ENCODE measurements at places on chromosomes 16 and 17. TPM values are rescaled to one million over a fixed set of nuclear protein-coding genes. Genes with fewer than 3 reads are reported as not detected.
A peak's percentile ranks its signal among the peaks of the same experiment; 100 is the strongest.

DNA sequence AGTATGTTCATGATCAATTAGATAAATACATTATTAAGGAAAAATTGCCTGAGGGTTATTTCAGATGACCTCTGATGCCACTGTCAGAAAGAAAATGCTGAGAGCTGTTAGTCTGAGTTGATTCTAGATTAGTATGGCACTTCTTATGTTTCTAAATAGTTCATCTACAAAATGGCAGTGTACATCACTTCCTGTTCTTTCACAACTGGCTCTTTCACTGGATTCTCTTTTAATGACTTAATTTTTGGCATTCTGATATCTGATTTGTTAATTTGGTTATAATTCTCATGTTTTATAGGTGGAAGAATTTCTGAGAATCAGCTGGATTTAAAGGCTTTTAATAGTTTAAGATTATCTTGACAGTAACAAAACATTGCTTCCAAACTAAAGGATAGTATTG, 3.3 kb downstream of the TAOK1 start:
- no peak for DNase-seq
- no peaks in the 10 kb centered on the region for H3K27me3 ChIP-seq
- no peak overlapping the region for H3K4me3 ChIP-seq
- no peak overlapping the region for H3K27ac ChIP-seq
- H3K4me1 ChIP-seq, result no peaks in the 10 kb centered on the region

GRCh38 chr17:77556383-77557061, 402.0 kb upstream of the TNRC6C start:
- DNase-seq, result no peak
- H3K4me1 ChIP-seq, result no peaks in the 10 kb centered on the region
- no peaks in the 10 kb centered on the region for H3K27me3 ChIP-seq
- no peaks in the 10 kb centered on the region for H3K36me3 ChIP-seq
- H3K4me3 ChIP-seq, result no peak overlapping the region
- H3K27ac ChIP-seq, result no peak overlapping the region

GRCh38 chr16:29883987-29884386, 15.4 kb downstream of the SEZ6L2 start:
- H3K4me1 ChIP-seq, result no peaks in the 10 kb centered on the region
- no peak overlapping the region for H3K27ac ChIP-seq

GRCh38 chr16:13863075-13863765, 56.7 kb upstream of the ERCC4 start:
- H3K27me3 ChIP-seq, result no peaks in the 10 kb centered on the region
- DNase-seq, result no peak
- peaks cover 12% of the 10 kb centered on the region for H3K4me1 ChIP-seq
- no peak overlapping the region for H3K4me3 ChIP-seq
- no peak overlapping the region for H3K27ac ChIP-seq
- H3K36me3 ChIP-seq, result no peaks in the 10 kb centered on the region

GRCh38 chr16:75868636-75869632, 142.6 kb upstream of the CPHXL start:
- no peak overlapping the region for H3K4me3 ChIP-seq
- no peaks in the 10 kb centered on the region for H3K4me1 ChIP-seq
- no peak for DNase-seq
- no peaks in the 10 kb centered on the region for H3K27me3 ChIP-seq
- H3K27ac ChIP-seq, result no peak overlapping the region
- H3K36me3 ChIP-seq, result no peaks in the 10 kb centered on the region

DNA sequence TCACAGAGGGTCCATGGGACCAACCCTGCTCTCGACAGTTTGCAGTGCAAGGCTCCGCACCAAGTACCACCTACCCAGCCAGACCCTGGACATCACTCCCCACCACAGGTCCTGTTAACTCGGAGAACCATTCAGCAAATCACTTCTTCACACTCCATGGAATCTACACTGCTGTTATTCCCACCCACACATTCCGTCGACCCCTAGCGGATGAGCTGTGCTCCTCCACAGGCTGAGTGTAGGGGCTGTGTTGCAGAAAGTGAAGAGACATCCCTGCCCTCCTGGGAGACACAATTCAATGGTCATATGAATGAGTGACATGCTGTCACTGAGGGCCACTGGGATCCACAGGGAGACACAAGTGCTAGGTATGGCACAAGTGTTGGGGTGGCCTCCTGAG, 27.5 kb downstream of the MPG start:
- no peak overlapping the region for H3K27ac ChIP-seq
- H3K36me3 ChIP-seq, result no peaks in the 10 kb centered on the region
- no peak for DNase-seq
- no peak overlapping the region for H3K4me3 ChIP-seq

GRCh38 chr17:63647936-63648335, 25.7 kb downstream of the MAP3K3 start:
- H3K27ac ChIP-seq, result no peak overlapping the region
- H3K27me3 ChIP-seq, result no peaks in the 10 kb centered on the region
- no peaks in the 10 kb centered on the region for H3K4me1 ChIP-seq
- H3K36me3 ChIP-seq, result no peaks in the 10 kb centered on the region
- no peak for DNase-seq

DNA sequence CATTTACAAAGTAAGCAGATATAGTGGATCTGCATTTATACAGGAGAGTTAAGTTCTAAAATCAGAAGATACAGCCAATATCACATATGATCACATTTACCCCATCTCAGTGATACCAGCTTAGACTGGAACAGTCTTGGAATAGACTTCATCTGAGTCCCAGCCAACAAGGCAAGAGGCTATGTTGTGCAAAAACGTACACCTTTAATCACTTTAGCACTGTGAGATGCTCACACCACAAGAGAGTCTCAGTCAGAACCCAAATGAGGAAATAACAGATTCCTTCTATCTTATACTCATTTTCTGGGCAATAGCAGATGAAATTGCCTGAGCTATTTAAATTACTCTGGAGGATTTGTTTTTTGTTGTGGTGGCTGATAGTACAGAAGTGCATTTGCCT, 145.6 kb downstream of the ANKFN1 start:
- no peaks in the 10 kb centered on the region for H3K36me3 ChIP-seq

DNA sequence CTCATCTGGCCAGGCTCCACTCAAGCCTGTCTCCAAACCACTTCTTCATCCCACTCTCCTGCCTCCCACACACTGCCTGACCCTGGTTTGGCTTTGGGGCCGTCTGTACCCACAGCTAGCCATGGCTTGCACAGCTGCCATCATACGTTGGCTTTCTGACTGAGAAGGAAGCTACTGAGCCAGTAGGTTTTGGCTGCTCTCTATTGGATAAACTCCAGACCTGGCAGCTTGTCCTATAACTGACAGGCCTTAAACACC, 3.9 kb downstream of the MIF4GD start:
- no peak overlapping the region for H3K4me3 ChIP-seq
- no peaks in the 10 kb centered on the region for H3K36me3 ChIP-seq
- no peak overlapping the region for H3K27ac ChIP-seq
- no peaks in the 10 kb centered on the region for H3K27me3 ChIP-seq
- peaks cover 3% of the 10 kb centered on the region for H3K4me1 ChIP-seq

GRCh38 chr16:15618392-15618791, 24.6 kb downstream of the MARF1 start:
- no peak overlapping the region for H3K27ac ChIP-seq
- H3K36me3 ChIP-seq, result peaks cover 88% of the 10 kb centered on the region
- no peaks in the 10 kb centered on the region for H3K27me3 ChIP-seq
- no peaks in the 10 kb centered on the region for H3K4me1 ChIP-seq
- DNase-seq, result no peak

DNA sequence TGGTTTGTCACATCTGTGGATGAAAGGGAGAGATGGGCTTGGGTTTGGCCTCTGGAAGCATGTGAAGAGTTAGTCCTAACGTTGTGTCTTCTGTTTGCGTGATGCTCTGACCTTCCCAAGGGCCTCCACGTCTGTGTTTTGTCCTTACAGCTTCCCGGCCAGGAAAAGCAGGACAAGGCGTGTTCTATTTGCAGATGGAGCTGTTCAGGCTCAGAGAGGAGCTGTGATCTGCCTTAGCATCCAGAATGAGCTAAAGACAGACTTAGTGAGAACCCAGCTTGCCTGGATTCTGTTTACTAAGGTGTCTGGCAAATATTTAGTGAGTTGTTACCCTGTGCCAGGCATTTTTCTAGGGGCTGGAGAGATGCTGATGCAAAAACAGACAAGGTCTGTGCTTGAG, 282.1 kb downstream of the CBLN1 start:
- no peak overlapping the region for H3K27ac ChIP-seq
- no peak overlapping the region for H3K4me3 ChIP-seq
- H3K27me3 ChIP-seq, result no peaks in the 10 kb centered on the region
- H3K4me1 ChIP-seq, result no peaks in the 10 kb centered on the region

- H3K27ac ChIP-seq, result no peak overlapping the region
- no peaks in the 10 kb centered on the region for H3K27me3 ChIP-seq
- no peaks in the 10 kb centered on the region for H3K36me3 ChIP-seq
- H3K4me1 ChIP-seq, result no peaks in the 10 kb centered on the region
- H3K4me3 ChIP-seq, result no peak overlapping the region
Measured at GRCh38 chr17:76995387-76996105, 127.3 kb downstream of the MGAT5B start.

- H3K4me3 ChIP-seq, result peak within 1 kb of the TSS; percentile 19
- no peak for DNase-seq
- H3K27ac ChIP-seq, result no peak within 1 kb of the TSS
- H3K27me3 ChIP-seq, result peaks cover 19% of the 10 kb centered on the region
- no peaks in the 10 kb centered on the region for H3K36me3 ChIP-seq
Measured at GRCh38 chr16:10182222-10183053, at the start of gene GRIN2A. GRIN2A (minus strand) TSS chr16:10182428; CDS start chr16:10180411, 2,017 bp downstream.

DNA sequence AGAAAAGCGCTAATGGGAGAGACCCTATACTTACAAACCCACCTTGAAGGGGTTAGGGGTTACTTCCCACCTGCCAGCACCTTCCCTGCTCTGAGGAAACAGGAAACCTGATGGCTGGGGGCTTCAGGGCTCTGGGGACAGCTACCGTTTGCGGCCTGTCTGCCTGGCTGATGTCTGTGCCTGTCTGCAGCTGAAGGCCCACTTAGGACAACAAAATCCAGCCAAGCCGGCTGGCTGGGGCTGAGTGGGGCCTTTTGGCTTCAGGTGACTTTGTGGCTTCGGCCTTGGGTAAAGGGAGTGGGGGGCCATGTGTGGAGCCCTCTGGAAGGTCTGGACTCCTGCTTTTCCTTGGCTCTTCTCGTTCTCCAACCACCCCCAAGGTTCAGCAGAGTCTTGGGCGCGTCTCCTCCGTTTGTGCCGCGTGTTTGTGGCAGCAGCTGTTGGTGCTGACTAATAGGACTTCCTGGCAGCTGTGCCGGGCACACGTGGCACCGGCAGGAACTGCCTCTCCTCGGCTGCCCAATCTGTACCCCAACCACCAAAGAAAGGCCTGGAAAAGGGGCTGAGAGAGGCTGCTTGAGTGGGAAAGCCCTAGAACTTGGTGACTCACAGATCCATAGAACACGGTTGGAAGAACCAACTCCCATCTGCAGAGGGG, 186.7 kb downstream of the MSI2 start:
- no peak overlapping the region for H3K27ac ChIP-seq
- no peaks in the 10 kb centered on the region for H3K36me3 ChIP-seq
- H3K4me1 ChIP-seq, result no peaks in the 10 kb centered on the region
- no peak overlapping the region for H3K4me3 ChIP-seq
- H3K27me3 ChIP-seq, result no peaks in the 10 kb centered on the region

GRCh38 chr17:36875698-36876293, 61.5 kb upstream of the LHX1 start:
- DNase-seq, result no peak
- H3K4me1 ChIP-seq, result no peaks in the 10 kb centered on the region
- H3K27me3 ChIP-seq, result no peaks in the 10 kb centered on the region
- H3K36me3 ChIP-seq, result no peaks in the 10 kb centered on the region

GRCh38 chr16:722835-723633, 2.1 kb downstream of the ANTKMT start:
- H3K27ac ChIP-seq, result no peak overlapping the region
- H3K4me1 ChIP-seq, result peaks cover 22% of the 10 kb centered on the region
- H3K36me3 ChIP-seq, result no peaks in the 10 kb centered on the region
- H3K27me3 ChIP-seq, result no peaks in the 10 kb centered on the region

GRCh38 chr17:69535016-69535570, 120.6 kb downstream of the MAP2K6 start:
- H3K27me3 ChIP-seq, result no peaks in the 10 kb centered on the region
- no peaks in the 10 kb centered on the region for H3K4me1 ChIP-seq
- H3K27ac ChIP-seq, result no peak overlapping the region
- H3K36me3 ChIP-seq, result no peaks in the 10 kb centered on the region

DNA sequence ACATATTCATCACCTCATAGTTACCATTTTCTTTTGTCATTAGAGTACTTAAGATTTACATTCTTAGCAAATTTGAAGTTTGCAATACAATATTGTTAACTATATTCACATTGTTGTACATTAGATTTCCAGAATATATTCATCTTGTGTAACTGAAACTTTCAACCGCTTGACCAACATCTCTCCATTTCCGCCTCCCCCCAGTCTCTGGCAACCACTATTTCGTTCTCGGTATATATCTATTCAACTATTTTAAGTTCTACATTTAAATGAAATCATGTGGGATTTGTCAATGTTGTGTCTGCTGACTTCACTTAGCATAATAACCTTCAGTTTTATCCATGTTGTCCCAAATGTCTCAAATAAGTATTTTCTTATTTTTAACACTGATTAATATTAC, 274.5 kb upstream of the KIF2B start:
- no peak overlapping the region for H3K4me3 ChIP-seq
- no peaks in the 10 kb centered on the region for H3K27me3 ChIP-seq
- no peak overlapping the region for H3K27ac ChIP-seq
- DNase-seq, result no peak
- no peaks in the 10 kb centered on the region for H3K36me3 ChIP-seq

- no peaks in the 10 kb centered on the region for H3K27me3 ChIP-seq
- H3K4me3 ChIP-seq, result no peak overlapping the region
- peaks cover 24% of the 10 kb centered on the region for H3K4me1 ChIP-seq
- H3K36me3 ChIP-seq, result peaks cover 2% of the 10 kb centered on the region
Measured at GRCh38 chr16:15874745-15875314, 13.6 kb downstream of the CEP20 start.

DNA sequence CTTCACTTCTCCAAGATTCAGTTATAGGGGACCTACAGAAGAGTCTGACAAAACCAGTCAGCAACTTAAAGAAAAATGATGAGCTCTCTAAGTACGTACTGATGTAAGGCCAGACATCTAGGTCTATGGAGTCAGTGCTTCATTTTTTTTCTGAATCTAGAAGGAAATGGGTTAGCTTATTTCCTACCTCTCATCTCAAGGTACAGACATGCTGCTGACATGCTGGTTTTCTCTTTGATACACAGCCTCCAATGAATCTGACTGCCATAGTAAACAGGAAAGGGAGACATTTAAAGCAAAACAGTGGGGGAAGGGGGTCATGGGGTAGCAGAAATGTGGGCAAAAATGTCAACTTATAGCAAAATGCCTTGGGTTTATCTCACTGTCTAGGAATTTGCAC, 16.4 kb downstream of the CDR2 start:
- no peaks in the 10 kb centered on the region for H3K36me3 ChIP-seq
- H3K27me3 ChIP-seq, result no peaks in the 10 kb centered on the region
- H3K27ac ChIP-seq, result no peak overlapping the region
- DNase-seq, result no peak
- no peaks in the 10 kb centered on the region for H3K4me1 ChIP-seq
- H3K4me3 ChIP-seq, result no peak overlapping the region

Gene TNFRSF13B
- total RNA-seq, result not detected

Gene PRR29
- 0.07 TPM for total RNA-seq

Gene PIK3R5
- total RNA-seq, result 6.0 TPM

Gene SLC2A4
- total RNA-seq, result 1.9 TPM

Gene HEATR9
- not detected for total RNA-seq

Gene SPNS3
- not detected for total RNA-seq

Gene GPR179
- 0.22 TPM for total RNA-seq

Gene NHLRC4
- total RNA-seq, result 0.28 TPM

Data from right lobe of liver (tissue), 6 donors.